Colonic mucosa (tissue), 4 donors: ENCODE measurements at places on chromosomes 6 and 20.

DNA sequence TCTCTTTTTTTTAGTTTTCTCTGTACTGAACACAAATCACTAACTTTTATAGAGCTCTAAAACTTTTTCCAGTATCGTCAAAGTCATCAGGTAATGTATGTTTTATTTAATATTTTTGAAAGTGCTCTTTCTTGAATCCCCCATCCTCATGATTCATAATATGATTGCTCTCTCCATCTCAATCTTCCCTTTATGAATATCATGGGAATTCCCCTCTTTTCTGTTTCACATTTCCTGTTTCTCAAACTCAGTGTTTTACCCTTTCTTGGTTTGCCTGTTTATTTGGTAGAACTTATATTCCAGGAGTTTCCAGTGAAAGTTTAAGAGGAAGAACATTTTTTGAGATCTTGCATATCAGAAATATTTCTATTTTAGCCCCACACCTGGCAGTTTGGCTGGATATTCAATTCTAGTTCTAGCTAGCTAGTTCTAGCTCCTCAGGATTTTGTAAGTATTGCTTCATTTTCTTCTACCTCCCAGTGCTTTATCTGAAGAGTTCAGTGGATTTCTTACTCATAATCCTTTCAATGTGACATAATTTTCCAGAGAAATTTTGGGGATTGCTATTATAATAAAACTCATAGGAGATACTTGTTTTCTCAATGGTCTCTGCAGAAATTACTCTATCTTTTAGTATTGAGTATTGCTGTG lies 6.1 kb upstream of the C6orf58 start:
- DNase-seq: no peak

DNA sequence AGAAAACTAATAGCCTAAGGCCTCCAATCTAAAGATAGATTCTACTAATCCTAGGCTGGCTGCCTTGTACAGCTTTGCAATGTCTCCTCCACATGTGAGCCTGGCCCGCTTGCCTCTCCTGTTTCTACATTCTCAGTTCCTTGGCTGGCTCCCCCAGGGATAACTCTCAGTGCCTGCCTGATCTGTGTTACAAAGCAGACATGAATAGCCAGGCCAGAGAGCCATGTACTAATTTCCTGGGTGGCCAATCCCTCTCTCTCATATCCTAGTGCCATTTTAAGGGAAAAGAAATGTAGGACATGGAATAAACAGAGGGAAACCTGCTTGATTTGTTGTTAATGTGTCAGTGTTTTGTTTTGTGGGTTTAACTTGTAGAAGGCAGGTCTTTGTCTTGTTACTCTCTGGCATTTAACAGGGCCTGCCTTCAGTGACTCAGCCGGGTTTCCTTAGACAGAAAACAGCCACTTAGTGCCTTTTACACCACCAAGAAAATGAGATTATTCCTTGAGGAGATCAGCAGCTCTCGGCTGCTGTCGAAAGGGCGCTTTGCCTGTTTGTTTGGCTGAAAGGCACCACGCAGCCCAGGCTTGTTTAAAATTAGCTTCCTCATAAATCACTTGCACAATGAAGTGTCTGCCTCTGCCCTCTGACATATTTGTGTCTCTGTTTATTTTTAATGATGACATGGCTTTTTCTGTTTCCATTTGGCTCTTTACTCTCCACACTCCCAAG lies 702.7 kb downstream of the MAFB start:
- peak; percentile 27 for DNase-seq

DNA sequence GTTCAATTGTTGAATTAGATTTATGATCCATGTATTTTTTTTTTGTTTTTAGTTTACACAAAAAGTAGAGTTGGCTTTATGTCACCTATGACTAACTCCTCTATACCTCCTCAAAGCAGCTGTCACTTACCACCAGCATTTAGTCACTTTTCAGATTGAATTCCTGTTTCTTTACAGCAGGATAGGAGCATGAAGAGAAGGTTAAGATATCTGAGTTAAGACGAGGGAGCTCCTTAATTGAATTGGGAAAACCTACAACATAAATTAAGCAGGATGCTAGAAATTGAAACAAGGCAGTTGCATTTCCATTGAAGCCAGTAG lies 237.2 kb downstream of the FARS2 start:
- no peak for DNase-seq

DNA sequence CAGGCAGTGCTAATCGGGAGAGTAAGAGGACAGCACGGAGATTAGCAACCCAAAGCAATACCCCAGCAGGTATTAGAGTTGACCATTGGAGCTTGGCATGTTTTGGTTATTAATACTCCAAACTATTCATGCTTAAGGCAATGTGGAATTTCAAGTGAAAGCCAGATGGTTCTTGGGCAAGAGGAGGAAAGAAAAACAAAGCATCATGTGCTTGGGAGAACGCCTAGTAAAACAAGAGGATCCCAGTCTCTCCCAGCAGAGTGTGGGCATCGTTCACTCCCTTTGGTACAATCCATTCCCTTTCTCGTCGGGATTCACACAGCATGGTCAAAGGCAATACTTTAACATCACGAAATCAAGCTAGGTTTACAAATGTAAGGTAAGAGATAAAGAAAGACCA lies 349.8 kb downstream of the PRKN start:
- no peak for DNase-seq

- peak; percentile 63 for DNase-seq
Measured at GRCh38 chr6:7112741-7113313, 5.1 kb downstream of the RREB1 start.

GRCh38 chr6:128233531-128233930 lies 286.9 kb downstream of the PTPRK start:
- DNase-seq: no peak

DNA sequence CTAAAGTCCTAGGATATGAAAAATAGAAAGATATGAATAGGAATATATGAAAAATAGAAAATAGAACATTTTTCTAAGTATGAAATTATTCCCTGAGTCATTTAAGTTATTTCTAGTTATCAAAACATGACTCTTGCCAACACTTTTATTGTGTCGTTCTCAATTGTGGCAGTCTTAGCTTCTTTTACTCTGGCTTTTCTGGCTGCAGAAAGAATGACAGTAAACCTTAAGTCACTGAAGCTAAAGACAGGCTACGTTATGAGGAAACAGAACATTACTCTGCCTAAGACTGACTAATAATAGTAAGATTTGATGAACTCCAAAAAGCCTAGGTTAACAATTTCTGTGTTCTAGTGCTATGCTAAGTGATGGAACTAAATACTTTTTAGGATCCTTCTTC lies 74.6 kb downstream of the AIG1 start:
- no peak for DNase-seq

DNA sequence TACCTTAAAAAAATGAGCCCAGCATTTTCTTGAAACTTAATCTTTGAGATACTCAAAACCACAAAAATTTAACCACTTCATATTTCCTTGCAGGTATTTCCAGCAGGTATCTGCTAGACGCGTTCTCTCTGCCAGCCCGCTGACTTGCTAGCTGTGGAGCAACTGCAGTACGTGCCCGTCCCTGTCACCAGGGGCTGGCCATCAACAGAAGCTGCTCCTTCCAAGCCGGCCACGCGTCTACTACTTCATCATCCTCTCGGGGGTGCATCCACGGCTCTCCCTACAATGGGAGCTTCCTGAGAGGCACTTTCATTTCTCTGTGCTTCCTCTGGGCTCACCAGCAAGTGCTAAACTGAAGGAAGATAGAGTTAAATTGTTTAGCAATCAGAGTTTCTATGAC lies 132.4 kb downstream of the DTNBP1 start:
- DNase-seq: no peak

GRCh38 chr6:10510592-10511367 lies 10.4 kb upstream of the GCNT2 start:
- peak; percentile 68 for DNase-seq

GRCh38 chr6:139653111-139653510 lies 278.7 kb upstream of the CITED2 start:
- no peak for DNase-seq

DNA sequence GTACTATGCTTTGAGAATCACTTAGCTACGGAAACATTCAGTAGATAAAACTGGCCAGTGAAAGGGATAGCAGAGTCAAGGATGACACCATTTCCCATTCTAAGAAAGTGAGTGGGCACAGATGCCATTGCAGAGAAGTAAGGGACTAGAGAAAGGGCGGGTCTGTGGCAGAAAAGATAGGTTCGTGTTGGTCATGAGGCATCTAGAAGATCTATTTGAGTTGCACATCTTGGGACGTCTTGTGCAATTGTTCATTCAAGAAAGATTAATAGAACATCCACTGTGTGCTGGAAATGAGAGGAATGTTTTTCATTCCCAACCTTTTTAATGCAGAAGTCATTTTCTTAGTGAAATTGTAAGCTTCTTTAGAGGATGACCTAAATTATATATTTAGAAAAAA lies 161.7 kb downstream of the PLCB1 start:
- DNase-seq: no peak

DNA sequence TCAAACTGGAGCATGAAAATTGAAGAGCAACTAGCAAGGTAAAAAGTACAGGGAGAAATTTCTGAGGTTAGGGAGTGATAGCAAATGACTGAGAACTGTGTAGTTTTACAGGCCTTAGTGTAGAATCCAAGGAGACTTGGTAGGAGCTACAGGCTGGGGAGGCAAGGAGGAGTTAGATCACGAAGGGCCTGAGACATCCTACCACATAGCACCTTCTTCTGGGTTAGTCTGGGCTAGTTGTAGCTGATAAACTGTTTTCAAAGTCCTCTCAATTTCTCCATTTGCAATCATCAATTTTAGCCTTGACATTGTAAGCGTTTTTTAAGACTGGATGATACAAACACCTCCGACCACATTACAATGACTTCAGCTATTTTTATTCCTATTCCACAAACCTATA lies 209.7 kb downstream of the TMEM200A start:
- DNase-seq: no peak

DNA sequence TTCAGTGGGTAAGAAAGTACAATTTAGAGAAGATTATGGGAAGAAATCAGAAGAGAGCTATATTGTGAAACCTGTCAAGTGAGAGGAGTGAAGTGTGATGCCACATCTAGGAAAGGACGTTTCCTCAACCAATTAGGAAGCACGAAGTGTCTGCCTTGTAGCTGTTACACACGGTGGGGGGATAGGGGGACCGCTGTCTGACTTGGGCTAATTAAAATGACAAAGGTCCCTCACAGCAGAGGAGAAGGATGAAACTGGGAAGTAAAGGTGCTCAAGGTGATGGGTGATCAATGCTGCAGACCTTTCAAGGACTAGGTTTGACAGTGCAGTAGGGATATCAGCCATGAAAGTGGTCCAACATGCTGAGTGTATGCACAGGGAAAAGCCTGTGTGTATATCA lies 181.1 kb upstream of the PRSS16 start:
- no peak for DNase-seq

GRCh38 chr6:76448109-76448508 lies 375.6 kb upstream of the IMPG1 start:
- no peak for DNase-seq

GRCh38 chr6:14178083-14178445 lies 60.5 kb downstream of the CD83 start:
- DNase-seq: no peak

GRCh38 chr6:3991941-3992340 lies 87.0 kb downstream of the FAM217A start:
- DNase-seq: no peak

DNA sequence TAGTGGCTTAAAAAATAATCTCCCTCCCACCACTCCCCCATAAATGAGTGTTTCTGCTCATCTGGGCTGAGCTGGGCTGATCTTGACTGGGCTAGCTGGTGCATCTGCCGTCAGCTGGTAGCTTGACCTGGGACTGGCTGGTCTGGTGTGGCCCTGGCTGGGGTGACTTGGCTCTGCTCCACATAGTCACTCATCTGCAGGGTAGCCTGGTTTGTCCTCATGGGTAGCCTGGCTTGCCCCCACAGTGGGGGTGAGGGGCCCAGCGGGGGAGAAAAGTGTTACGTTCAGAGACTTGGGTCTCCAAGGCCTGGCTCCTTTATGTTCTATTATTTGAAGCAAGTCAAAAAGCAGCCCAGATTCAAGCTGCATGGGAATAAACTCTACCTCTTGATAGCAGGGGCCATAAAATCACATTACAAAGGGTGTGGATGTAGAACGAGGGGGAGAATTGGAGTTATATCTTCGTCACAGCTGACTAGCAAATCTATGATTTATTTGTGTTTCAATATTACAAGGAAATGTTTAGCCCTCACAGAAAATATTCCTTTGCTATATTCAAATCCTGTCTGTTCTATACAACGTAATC lies 32.9 kb downstream of the EDN3 start:
- DNase-seq: peak; percentile 72

- DNase-seq: no peak
Measured at GRCh38 chr6:170130771-170131241, 160.1 kb downstream of the DLL1 start.

- no peak for DNase-seq
Measured at GRCh38 chr6:42197555-42198362, 3.0 kb upstream of the GUCA1B start.

DNA sequence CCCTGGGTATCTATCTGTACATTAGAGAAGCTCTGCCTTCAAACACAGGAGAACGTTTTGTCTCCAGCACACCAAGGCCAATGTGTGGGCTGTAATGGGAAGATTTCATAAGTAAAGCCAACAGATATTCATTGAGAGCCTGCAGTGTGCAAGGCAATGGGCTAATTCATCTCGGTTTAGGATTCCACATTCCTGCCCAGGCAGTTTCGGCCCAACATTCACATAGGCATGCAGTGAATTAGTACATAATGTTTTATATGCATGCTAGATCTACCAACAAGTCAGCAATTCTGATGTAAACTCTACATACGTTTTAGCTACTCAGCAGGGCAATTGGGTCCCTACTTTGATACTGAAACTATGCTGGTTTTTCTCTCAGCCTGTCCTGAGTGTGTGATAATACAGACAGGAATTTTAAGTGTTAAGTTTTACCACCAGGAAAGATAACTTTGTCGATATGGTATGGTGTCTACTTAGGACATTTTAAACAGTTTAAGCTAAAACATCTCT lies 46.9 kb upstream of the NAA20 start:
- no peak for DNase-seq

GRCh38 chr6:167122827-167123657 lies at the start of gene CCR6:
TSS of gene CCR6 (plus strand) at chr6:167123096. CDS start at chr6:167136135, 13,039 bp downstream.
- no peak for DNase-seq

DNA sequence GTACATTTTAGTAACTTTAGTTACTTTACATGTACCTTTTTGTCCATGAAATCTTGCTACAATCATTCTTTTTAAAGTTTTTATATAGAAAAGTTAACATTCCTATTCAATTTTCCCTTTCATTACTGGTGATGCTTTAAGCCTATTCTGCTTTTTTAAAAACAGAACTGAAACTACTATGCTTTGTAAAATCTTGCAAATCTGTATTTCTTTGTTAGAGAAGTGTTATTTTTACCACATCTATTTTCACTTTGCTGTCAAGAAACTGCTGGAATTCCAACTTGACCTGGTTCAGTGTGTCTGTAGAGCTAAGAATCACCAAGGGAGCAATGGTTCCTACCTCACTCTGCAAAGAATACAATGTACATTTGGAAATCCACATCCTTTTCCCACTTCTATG lies 21.8 kb upstream of the SAMD5 start:
- no peak for DNase-seq

GRCh38 chr20:63103402-63104311 lies 96.9 kb upstream of the BHLHE23 start:
- DNase-seq: no peak

- no peak for DNase-seq
Measured at GRCh38 chr20:60034231-60035110, 76.2 kb downstream of the CDH26 start.

- DNase-seq: peak; percentile 51
Measured at GRCh38 chr6:26172608-26172968, 85.4 kb downstream of the HFE start.
